ENCODE measurements at places on chromosomes 6 and 20.

DNA sequence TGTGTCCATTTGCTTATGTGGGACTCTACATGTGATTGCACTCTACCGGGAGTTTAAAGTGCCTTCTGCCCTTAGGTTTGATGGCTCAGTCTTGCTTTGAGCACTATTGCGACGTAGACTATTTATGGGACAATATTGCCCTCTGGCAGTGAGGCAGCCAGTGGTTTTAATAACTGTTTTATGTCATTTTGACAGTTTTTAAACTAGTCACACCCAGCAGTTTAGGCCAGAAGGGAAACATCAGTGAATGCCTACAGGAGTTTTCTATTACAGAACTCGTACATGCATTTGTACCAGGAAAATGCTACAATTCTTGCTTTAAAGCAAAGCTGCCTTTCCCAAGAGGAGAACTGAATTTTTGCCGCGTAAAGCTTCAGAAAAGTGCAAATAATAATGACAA, 813.7 kb downstream of the KIF16B start:
- DNase-seq, result peak; percentile 45

DNA sequence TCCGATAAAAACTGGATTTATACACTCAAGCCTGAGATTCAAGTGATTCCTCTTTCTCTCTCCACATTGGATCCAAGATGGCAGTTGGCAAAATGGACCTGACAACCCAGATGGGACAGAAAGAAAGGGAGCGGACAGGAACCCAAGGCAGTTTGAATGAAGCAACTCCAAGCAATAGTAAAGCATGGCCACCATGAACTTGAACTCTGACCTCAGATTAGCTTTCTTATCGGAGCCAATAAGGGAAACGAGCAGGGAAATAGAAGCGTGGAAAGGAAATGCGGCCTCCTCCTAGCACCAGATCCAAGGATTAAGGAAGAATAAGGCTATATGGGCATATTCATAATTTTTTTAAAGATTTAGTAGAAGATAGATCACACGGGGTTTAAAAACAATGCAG, 213.4 kb upstream of the RIN2 start:
- no peak for DNase-seq

- no peak for DNase-seq
Measured at GRCh38 chr20:38294076-38294591, 9.8 kb upstream of the BPI start.

- DNase-seq, result no peak
Measured at GRCh38 chr20:62418709-62419487, 8.4 kb downstream of the RBBP8NL start.

DNA sequence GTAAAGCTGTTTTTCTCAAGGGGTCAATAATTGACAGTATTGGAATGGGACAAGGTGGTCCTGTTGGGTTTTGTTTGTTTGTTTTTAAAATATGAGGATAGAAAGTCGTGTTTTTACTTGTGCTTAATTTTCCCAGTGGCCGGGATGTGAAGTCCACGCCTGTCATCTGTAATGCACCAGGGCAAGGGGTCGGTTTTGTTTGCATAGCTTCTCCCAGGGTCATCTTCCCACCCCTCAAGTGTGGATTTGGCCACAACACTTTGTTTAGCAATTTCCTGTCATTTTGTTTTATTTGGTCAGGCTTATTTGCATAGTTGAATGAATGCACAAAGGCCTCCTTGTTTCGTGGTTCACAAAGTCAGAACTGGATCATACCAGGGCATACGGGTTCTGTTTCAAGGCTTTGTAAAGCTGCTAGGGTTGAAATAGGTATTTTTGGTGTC, 29.8 kb downstream of the SYNJ2 start:
- DNase-seq, result peak; percentile 65

GRCh38 chr20:8305449-8305978, 173.4 kb downstream of the PLCB1 start:
- DNase-seq, result peak; percentile 23

GRCh38 chr20:7665376-7665775, 274.9 kb downstream of the HAO1 start:
- no peak for DNase-seq

- DNase-seq, result no peak
Measured at GRCh38 chr6:149681209-149681608, 32.7 kb upstream of the KATNA1 start.

Measured in lung (tissue), 17 donors.